Sciatic nerve (tissue), 2 donors: ENCODE measurements at places on chromosomes 1 and 21.

DNA sequence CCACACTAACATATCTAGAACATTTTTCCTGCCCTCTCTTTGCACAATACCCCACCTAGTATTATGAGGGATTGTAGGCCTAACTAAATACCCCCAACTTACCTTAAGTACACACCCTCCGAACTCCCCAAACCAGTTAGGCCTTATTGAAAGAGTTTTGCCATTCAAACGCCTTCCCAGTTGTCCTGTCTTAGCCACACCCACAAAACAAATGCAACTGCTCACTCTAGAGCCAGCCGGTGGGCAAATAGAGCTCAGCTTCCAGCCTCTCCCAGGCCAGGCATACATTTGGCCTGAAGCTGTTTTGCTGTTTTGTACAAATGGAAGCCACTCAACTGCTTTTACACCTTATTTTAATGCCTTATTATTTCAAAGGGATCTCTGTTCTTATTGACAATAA, 224.2 kb upstream of the RUNX1 start:
- no peak for DNase-seq

- no peak for DNase-seq
These were observed 61.4 kb upstream of the LRIF1 start for GRCh38 chr1:111025109-111025508.

DNA sequence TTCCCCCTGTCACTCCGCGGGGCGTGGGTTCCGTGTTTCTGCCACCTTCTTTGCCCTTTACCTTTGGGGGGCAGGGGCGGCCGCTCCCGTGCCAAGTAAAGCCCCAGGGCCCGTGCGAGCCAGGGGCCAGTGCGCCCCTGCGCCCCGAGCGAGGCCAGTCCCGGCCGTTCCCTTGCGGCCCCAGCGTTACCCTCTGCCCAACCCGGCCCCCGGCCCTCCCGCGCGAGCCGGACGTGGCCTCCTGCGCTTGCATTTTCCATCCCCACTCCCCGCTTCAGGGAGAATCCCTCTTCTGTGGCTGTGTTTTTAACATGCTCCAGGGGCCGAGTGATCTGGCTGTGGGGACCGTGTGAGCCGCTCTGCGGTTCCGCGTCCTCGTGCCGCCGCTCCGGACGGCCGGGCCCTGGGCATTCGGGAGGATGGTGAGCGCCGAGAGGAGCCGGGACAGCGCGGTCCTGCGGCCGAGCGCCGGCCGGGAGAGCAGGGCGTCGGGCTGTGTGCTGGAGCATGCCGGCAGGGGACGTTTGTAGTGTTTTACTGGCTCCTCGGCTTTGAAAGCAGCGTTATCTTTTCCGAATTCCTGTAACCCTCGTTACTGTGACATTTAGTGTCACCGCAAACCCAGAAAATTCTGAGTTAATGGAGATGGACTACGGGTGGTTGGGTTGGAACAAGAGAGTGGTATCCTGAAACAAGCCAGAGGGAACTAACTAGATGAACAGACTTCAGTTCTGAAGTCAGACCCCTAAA, 1.0 kb downstream of the GALNT2 start:
- DNase-seq = no peak

GRCh38 chr1:3261969-3262579, 192.4 kb upstream of the ARHGEF16 start:
- no peak for DNase-seq

DNA sequence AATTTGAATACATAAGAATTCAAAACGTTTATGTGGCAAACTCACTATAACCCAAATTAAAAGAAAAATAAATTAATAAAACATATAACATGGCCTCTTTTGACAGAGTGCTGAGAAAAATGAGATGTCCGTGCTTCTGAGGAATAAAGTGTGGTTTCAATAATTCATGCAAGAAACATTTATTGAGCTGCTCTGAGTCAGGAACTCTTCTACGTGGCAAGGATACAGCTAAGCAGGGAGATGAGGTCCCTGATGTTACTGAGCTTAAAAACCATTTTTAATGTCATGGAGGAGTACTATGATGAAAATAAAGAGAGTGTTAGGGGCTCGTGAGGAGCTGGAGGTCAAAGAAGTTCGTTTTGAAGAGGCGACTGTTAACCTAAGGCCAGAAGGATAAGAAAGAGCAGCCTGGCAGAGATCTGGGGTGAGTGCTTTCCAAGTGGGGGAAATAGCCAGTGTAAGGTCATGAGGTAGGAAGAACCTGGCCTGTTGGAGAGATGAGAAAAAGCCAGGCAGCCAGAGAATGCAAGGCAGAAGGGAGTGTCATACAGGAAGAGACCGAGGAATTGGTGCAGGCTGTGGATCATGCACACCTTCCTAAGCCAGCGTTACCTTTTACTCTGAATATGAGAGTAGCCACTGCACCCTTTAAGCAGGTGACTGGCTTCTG, 182.2 kb upstream of the DUSP10 start:
- DNase-seq = no peak

- peak; percentile 58 for DNase-seq
These were observed 20.6 kb upstream of the RNU1-4 start for GRCh38 chr1:16719571-16720350.

GRCh38 chr1:44640200-44640853, 34.0 kb downstream of the TMEM53 start:
- no peak for DNase-seq

DNA sequence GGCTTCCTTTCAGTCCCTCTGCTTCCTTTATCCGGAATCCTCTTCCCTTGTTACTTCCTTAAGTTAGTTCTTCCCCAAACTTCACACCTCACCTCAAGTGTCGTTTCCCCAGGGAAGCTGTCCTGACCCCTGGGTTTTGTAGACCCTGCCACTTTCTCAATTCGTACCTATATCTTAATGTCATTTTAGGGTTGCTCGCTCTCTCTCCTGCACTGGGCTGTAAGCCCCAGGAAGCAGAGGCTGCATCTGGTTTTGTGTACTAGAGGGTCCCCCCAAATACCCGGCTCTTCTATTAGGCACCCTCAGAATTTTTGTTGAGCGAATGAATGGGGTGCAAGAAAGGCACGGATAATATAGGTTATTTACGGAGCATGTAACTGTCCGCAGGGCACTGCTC, 603 bp upstream of the OPRD1 start:
- no peak for DNase-seq
